ENCODE measurements at places on chromosomes 4 and X.
A peak's percentile ranks its signal among the peaks of the same experiment; 100 is the strongest.

DNA sequence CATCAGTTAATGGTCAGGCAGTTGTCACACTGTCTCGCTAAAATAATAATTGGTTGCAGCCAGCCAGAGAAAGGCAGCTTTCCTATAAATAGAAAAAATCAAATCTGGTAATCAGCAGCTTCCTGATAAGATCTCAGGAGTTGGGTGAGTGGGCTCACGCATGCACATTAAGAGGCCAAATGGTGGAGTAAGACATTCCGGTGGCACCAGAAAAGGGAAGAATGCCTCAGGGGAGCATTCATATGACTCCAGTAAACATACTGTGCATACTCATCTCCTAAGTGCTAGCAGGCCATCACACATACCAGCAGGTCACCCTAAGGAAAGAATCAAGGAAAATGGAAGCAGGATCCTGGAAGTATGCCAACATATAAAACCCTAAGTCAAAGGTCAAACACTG, 40.1 kb downstream of the UGT2B15 start:
- no peak for DNase-seq

- no peak for DNase-seq
These were observed 9.5 kb upstream of the HPGDS start for GRCh38 chr4:94352163-94352562.

DNA sequence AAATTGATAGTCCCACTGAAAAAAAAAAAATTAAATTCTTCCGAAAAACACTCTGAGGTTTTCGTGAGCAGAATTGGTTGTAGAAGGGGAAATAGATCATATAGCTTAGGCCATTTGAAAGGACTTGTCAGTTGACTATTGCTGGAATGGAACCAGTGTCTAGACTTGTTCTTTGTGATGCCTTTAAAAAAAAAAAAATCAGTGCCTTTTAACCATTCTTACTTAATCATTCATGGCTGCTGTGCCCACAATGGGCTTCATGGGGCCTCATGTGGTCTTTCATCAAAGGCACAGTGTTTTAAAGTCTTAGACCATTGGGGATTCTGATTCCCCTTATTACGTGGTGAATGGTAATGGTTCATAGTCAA, 139.3 kb downstream of the AFF1 start:
- DNase-seq = no peak

DNA sequence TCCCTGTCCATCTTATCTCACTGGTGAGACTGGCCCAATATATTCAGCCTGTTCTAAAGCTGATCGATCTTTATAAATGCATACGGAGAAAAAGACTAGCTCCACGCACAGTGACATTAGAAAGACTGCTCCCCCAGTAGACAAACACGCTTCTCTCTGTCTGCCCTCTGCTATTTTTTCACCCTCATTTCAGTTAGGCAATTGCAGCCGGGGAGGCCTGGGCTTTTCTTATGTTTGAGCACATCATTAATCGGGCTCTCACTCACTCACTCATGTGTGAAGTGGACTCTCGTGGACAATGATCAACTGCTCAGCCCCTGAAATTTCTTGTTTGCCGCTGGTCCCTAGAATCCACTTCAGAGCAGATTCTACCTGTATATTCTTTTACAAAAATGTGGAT, 824.7 kb upstream of the TENM3 start:
- DNase-seq = no peak

DNA sequence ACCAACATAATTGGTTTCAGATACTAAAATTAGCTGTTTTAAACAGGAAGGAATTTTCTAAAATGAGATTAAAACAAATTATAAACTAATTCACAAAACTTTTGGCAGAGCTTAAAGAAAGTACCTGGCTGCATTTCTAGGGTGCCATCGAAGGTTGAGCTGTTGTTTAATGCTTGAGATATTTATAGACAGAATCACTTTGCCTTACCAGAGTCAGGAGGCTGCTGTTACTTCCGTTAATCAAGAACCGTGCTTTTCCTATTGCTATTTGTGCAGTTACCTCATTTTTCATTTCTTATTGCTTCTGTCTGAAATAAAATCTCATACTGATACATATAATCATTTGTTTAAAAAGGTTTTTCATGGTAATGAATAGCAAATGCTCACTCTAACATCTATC, 242.9 kb downstream of the TECRL start:
- DNase-seq = no peak

DNA sequence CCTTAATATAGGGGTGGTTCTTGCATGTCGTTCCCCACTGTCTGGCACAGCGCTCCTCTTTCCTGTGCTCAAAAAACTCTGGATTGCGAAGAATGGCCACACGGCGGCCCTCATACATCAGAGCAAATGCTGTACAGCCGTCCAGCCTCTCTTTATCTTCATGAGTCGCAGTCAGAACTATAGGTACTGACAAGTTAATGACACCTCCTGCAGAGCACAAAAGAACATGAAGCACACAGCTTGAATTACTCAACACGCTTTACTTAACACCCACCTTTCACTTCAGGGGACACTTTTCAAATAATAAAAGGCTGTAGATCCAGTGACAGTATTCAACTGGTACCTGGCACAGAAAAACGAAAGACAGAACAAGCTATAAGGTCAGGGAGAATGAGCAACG, 65.3 kb downstream of the PAPSS1 start:
- no peak for DNase-seq

DNA sequence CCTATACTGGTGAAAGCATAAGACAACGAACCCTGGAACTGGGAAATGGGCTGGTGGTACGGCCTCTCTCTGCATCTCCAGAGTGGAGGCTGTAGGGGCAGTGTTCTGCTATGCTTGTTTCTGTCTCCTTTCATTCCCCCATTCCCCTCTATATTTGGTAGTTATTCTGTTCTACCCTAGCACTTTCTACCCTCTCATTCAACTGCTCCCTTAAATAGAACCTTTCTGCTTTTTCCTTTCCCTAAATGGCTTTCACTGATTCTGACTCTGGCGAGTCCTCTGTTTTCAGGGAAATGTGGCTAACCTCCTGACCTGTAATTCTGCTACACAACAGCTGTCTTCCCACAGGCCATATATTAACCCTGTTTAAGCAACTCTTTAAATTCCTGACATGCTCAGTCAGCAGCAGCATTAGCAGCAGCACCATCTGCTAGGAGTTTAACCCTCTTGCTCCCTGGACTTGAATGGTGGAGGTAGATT, 94.2 kb downstream of the CXCL13 start:
- peak; percentile 88 for DNase-seq

DNA sequence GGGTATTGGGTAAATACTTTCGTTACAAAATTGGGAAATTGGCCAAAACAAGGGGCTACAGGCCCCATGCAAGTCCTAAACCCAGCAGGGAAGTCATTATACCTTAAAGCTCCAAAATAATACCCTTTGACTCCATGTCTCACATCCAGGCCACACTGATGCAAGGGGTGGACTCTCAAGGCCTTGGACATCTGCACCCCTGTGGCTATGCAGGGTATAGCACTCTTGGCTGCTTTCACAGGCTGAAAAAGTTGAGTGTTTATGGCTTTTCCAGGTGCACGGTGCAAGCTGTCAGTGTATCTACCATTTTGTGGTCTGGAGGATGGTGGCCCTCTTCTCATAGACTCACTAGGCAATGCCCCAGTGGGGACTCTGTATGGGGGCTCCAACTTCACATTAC, 326.5 kb downstream of the TEX13C start:
- peak; percentile 7 for DNase-seq

GRCh38 chrX:69961365-69962072, 88.2 kb downstream of the AWAT2 start:
- DNase-seq = no peak

DNA sequence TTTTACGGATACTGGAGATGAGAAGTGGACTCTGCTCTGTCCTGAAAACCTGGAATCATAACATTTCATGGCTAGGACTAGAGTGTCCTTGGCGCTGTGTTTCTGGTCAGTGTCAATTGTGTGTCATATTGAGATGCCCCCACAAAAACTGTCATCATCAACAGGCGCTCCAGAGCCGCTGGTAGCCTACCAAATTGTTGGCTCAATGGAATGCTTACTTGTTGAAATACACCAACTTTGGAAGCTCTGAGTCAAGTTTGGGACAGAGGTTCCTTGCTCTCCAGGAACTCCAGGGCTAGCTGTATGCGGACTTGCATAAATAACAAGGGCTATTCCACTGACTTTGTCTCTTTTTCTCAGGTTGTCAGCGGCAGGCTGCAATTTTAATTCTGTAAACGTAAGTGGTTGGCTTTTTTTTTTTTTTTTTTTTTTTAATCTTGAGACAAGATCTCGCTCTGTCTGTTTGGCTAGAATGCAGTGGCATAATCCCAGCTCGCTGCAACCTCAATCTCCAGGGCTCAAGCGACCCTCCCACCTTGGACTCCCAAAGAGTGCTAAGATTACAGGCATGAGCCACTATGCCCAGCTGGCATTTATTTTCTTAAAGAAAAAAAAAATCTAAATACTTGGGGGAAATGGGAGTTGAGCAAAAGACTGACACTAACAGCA, 871 bp upstream of the HPGD start:
- peak; percentile 4 for DNase-seq

GRCh38 chr4:1354136-1354982, 7.4 kb downstream of the UVSSA start:
- no peak for DNase-seq

- DNase-seq = peak; percentile 81
These were observed 6.0 kb downstream of the FRG2 start for GRCh38 chr4:190020790-190021717.

- DNase-seq = no peak
These were observed 8.3 kb downstream of the MAGEA11 start for GRCh38 chrX:149720021-149720689.

GRCh38 chr4:137909529-137910309, 332.4 kb downstream of the SLC7A11 start:
- DNase-seq = no peak

DNA sequence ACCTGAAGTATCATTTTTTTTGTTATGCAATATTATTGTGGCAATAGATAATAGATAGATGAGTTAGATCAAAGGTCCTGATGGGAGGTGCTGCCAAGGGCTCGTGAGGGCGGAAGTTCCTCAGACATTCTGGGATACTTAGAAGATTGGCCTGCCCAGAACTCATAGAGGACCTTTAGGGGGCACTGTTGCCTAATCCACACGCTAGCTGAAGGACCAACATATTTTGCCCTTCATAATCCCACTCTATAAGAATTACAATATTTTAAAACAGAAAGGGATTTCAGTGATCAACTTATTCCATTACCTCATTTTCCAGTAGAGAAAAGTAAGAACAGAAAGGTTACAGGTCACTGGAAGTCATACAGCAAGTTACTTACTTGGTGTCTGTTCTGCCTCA, 22.9 kb upstream of the COX7B2 start:
- peak; percentile 42 for DNase-seq

- DNase-seq = no peak
These were observed 177.3 kb upstream of the SLIT2 start for GRCh38 chr4:20074450-20074849.

DNA sequence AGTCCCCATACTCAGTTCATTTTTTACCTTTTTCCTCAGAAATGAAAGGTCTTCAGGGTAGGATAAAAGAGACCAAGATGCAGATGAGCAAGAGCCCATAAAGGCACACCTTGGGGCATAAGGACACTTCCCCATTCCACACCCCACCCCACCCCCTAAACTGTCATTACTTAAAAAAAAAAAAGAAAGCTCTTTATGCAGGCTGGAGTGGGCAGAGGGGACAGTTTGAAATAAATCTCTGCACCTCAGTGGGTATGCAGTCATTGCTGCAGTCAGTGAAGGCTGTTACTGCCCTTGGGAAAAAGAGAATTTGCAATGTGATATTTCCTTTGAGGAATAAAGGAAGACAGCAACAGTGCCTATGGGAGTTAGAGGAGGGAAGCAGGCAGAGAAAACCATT, 137.5 kb downstream of the ANK2 start:
- DNase-seq = no peak

GRCh38 chr4:184357165-184357564, 117.2 kb downstream of the IRF2 start:
- no peak for DNase-seq

GRCh38 chrX:155662282-155662681, 49.5 kb upstream of the TMLHE start:
- peak; percentile 3 for DNase-seq

DNA sequence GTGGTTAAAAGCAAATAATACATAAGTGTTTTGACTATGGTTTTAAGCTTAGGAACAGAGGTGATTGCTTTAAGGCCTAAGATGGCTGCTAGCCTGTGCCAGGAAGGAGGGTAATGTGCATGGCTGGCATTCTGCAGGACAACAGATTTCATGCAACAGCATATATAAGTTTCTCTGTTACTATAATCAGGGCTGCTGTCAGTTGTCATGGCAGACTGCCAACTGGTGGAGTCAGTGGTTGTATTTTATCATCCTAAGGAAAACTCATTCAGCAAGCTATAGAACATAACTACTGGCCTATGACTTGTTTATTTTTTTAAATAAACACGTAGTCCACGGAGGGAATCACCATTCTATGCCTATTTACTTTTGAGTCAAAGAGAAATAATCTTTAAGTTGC, 77.7 kb upstream of the DCAF8L1 start:
- DNase-seq = no peak

- DNase-seq = peak; percentile 47
These were observed 14.5 kb downstream of the SLC25A5 start for GRCh38 chrX:119482481-119483480.

DNA sequence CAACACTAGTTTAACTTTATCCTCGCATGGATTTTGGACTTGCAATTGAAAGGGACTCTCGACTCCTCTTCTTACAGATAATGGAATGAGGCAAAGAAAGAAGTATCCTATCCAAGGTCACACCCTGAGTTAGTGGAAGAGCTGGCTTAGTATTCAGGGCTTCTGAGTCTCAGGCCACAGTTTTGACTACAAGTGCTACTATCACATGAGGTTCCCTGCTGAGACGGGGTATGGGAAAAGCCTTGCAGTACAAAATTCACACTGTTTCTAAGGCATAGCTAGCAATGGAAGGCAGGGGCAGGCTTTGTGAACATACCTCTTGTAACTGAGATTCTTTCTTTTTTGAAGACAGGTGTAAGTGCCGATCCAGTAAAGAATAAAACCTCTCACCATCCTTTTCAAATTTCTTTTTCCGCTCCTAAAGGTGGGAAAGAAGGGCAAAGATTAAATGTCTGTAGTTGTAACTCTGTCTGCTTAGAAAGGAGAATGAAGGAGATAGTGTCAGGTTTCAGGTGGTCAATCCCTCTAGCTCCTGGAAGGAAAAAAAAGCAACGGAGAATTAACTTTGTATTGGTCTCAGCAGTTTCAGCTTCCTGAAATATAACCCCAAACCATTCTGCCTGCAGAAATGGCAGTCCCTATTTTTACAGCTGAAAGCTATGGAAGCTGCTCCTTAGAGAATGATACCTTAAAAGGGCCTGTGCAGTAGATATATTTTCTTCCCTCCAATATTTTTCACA, 199.0 kb downstream of the OPHN1 start:
- DNase-seq = no peak
